ENCODE measurements at places on chromosomes 2 and 18.

DNA sequence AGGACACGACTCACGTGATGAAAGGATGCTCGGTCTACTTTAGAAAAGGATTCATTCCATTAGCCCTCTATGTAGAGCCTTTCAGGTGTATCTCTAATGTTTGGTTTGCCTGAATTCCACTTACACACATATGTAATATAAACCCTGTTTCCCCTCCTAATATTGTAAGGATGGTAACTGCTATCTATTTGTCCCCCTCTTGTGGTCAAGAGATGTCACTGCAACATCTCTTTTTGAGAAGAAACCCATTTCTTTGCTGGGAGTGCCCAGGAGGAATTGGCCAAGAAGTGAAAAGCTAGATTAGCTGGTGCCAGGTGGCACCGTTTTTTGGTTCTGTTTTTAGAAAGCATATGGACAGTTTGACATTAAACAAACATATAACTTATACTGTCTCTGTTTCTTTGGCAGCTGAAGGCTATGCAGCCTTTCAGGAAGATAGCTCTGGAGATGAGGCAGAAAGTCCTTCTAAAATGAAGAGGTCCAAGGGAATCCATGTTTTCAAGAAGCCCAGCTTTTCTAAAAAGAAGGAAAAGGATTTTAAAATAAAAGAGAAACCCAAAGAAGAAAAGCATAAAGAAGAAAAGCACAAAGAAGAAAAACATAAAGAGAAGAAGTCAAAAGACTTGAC, 41.2 kb downstream of the RALBP1 start:
- no peak for DNase-seq

GRCh38 chr2:148794558-148794957, 80.5 kb upstream of the KIF5C start:
- no peak for DNase-seq

GRCh38 chr2:88181511-88181910, 11.4 kb downstream of the THNSL2 start:
- no peak for DNase-seq

- no peak for DNase-seq
Observed at GRCh38 chr18:26460449-26461091, 87.8 kb downstream of the KCTD1 start.

- no peak for DNase-seq
Observed at GRCh38 chr2:52779446-52779845, 988.2 kb upstream of the CHAC2 start.

DNA sequence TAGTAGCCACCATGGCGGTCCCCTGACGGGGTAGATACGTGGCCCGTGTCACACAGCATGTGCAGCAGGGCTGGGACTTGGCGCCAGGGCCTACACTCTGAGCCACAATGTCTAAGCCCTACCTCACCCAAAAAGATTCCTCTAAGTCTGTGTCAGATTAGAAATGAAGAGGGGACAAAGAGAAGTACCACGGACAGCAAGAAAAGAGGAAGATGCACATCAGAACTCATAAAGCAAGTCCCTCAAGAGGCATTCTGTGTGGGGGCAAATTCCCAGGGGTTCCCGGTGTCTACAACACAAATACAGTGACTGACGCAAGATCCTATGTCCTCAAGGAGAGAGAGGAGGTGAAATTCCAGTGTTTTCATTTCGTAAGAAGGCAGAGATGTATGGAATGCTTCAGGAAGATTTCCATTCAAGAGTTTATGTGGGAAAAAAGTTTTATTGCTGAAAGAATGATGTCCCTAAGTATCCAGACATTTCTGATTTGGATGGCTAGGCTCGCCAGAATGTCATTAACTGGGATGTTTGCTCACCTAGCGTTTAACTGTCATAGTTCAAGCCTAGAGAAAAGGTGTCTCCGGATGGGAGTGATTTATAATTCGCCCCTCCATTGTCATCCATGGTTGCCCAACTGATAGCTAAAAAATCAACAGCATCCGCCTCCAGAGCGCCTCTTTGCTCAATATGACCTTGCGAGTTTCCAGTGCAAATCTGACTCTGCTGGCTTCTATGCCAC, 75.6 kb upstream of the CHMP1B start:
- DNase-seq = no peak

- no peak for DNase-seq
Observed at GRCh38 chr2:54845514-54845913, 122.1 kb downstream of the EML6 start.

DNA sequence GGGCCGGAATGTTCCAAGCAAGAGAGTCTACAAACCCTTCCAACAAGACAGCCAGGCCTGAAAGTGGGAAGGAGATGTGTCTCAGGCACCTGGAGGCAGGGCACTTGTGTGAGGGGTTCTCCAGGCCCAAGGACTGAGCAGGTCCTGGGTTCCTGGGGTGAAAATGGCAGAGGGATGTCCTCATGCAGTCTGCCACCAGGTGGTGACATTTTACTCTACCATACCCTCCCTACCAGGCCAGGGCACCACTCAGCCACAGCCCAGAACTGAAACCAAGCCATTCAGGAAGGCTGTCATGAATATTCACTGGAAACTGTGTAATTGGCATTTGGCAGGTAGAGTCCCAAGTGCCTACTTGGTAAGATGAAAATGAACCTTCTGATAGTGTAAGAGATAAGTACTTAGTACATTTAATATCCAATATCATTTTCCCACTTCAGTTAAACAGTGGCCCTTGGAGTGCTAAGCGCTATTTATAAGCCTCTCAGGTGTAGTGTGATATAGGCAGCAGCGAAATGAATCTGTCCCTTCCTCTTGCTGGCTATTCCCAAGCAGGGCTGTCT, 185.1 kb downstream of the MYO5B start:
- peak; percentile 6 for DNase-seq

DNA sequence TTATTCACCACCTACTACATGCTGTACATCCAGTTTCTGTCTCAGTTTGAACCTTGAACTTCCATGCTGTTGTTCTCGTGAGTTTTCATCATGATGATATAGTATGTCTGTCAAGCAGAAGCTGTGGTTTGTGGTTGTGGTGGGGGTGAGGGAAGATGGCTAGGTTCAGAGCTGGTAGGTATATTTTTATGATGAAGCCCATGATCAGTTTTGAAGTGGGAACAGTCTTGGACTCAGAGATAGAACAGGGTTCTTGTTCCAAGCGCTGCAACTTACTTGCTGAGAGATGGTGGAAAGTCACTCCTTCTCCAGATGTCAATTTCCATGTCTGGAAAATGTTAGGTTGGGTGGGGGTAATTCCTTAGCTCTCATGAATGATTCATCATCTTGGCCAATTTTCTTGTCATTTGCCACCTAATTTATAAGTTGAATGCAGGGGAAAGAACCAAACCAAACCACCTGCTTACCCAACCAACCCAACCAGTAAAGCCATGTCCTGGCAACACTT, 21.6 kb downstream of the PMAIP1 start:
- DNase-seq = no peak

GRCh38 chr2:23135481-23136100, 249.4 kb upstream of the KLHL29 start:
- no peak for DNase-seq

GRCh38 chr2:239762655-239763269, 262.4 kb downstream of the NDUFA10 start:
- no peak for DNase-seq

DNA sequence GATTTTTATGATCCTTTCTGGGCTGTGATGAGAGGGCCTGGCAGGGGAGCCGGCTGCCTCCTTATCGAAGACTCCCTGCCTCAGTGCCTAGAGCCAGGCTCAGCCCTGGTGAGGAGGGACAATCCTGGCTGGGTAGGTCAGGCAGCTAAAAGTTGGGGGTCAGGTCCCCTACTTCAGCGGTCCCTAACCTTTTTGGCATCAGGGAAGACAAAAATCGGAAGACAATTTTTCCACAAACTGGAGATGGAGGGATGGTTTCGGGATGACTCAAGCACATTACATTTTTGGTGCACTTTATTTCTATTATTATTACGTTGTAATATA, 53.1 kb downstream of the HS1BP3 start:
- no peak for DNase-seq

- no peak for DNase-seq
Observed at GRCh38 chr18:58288921-58289797, 245.1 kb downstream of the NEDD4L start.

- no peak for DNase-seq
Observed at GRCh38 chr2:17422061-17422460, 96.2 kb downstream of the RAD51AP2 start.

DNA sequence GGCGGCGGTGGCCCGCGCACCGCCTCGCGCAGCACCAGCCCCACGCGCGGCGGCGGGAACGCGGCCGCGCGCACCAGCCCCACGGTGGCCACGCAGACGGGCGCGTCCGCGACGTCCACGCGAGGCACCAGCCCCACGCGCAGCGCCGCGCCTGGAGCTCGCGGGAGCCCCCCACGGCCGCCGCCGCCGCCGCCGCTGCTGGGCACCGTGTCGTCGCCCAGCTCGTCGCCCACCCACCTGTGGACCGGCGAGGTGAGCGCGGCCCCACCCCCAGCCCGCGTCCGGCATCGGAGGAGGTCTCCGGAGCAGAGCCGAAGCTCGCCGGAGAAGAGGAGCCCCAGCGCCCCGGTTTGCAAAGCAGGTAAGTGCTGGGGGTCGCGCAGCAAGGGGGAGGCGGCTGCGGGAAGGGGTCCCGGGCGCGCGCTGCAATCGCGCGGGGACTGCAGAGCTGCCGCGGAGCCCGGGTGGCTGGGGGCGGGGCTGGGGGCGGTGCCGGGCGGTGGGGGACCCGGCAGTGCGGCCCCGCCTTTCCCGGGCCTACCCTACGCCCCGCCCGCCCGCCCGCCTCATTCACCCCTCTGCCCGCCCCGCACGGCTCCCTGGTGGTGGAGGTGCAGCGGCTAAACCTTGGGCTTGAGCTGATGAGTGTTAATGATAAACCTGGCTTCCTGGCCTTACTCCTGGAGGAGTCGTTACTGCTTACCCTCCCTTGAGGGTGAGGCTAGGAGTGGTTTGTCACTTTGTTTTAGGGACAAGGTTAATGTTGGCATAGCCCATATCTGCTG, 851 bp downstream of the FAM117B start:
- peak; percentile 79 for DNase-seq

- no peak for DNase-seq
Observed at GRCh38 chr18:77042583-77042982, 90.0 kb downstream of the MBP start.

- no peak for DNase-seq
Observed at GRCh38 chr2:199973703-199974102, 18.3 kb downstream of the MAIP1 start.

GRCh38 chr18:4878480-4878879, 318.6 kb downstream of the AKAIN1 start:
- DNase-seq = no peak

Data from activated T-helper 1 cell treated with anti-CD3 and anti-CD28 coated beads, Interleukin-2, amount 50 U/mL, for 16 hours (primary cell).